Right renal pelvis (tissue), 4 donors: ENCODE measurements at places on chromosomes 12 and 14. TPM values are rescaled to one million over a fixed set of nuclear protein-coding genes. Genes with fewer than 3 reads are reported as not detected.

GRCh38 chr14:73743431-73743931, 29.3 kb upstream of the PNMA1 start:
- no peak for DNase-seq

DNA sequence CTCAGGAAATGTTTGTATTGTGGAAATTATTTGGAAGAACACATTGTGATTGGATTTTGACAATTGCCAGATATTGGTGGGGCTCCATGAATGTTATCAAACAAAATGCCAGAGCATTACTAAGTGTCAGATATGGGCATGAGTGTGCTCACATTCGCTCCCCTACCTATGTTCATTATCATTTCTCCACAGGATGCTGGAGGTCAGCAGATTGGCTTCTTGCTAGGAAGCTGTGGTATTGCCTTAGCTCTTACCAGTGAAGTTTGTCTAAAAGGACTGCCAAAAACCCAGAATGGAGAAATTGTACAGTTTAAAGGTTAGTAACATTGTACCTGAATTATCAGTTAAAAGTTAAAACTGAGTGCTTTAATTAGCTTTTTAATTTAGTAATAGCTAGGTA, 78.3 kb upstream of the ATF1 start:
- DNase-seq, result no peak

DNA sequence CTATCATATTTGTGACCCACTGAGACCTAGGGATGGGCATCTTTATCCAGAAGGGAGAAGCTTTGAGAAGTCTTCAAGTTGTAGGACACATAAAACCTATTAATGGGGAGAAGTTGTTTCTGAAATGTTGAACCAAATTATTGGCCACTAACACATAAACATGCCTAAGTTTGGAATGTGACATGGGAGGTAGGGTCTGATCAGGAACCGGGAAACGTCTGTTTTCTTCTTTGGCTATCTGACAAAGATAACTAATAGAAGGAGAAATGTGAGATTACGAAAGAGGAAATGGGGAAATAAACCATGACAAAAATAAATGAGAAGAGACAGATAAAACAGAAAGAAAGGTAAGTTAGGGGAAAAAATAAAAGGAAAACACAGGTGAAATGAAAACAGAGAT, 425.2 kb downstream of the EGLN3 start:
- DNase-seq, result no peak

DNA sequence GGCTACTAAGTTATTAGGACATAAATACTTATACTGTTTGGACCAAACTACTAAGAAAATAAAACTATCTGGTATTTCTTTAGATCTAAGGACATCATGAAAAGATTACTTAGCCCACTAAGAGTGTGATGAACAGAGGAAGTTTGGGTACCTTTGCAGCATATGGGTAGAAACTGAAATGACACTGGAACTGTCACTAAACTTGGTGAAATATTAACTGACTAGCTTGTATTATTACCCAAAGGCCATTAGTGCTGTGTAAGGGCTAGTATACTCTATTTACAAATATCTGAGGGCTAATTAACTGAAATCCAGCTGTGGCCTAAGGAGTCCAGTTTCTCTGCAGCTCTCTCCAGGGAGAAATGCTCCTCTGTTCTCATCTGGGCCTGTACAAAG, 45.5 kb downstream of the PAWR start:
- DNase-seq, result no peak

DNA sequence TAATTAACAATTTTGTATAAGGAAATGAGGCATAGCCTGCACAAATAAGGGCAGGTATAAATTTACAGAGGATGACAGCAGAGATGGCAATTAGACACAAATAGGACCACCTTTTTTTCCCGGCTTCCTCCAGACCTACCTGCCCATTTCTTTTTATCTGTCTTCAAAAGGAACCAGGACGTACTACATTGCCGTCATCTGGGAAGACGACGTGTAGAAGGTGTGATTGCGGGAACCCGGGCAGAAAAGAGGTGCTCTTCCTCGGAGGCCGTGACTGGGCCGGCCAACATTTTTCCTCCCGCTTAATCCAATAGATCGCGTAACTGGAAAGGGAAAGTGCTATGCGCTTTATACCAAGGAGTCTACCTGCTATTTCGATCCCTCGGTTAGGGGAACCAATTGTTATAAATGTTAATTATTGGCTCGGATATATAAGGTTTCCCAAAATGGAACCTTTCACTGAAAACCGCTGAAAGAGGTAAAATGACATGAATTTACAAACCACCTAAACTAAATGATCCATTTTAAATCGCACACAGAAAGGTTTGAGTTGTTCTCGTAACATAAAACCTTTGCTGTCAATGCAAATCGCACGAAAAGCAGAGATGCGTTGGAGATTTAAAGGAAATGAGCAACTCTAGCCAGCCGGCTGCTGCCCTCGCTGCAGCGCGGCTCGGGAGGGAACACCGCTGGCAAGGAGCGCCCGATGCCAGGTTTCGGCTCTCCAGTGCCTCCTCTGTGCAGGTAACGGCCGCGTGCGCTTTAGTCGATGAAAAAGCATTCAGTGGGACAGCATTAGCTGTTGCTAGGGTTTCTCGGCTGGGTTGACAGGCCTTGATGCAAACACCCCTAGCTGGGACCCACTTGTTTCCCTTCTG, 2.8 kb upstream of the SIX1 start:
- no peak for DNase-seq

DNA sequence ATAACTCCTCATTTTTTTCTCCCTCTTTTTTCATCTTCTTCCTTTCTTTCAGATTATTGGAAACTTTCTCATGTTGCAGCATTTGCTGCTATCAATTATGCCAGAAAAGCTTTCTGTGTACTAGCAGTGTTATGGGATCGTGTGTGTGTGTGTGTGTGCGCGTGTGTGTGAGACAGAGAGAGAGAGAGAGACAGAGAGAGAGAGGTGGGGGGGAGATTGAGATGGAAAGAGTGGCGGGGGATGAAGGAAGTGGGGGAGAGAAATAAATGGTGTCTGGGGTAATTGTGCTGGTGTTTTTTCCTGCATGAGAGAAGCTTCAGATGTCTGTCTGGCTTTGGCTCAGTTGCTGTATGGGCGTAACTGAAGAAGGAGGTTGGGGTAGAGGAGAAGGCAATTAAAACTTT, 268.9 kb downstream of the RAD51B start:
- DNase-seq, result no peak

GRCh38 chr12:65355461-65355860, 77.0 kb downstream of the MSRB3 start:
- no peak for DNase-seq

- no peak for DNase-seq
These were observed 127.3 kb upstream of the CCND2 start for GRCh38 chr12:4145990-4146859.

LPAR5 gene
- 1.8 TPM for polyA plus RNA-seq
